Activated CD4-positive, alpha-beta T cell treated with anti-CD3 and anti-CD28 coated beads for 36 hours (primary cell): ENCODE measurements at places on chromosomes 5 and 9. TPM values are rescaled to one million over a fixed set of nuclear protein-coding genes. Genes with fewer than 3 reads are reported as not detected.

DNA sequence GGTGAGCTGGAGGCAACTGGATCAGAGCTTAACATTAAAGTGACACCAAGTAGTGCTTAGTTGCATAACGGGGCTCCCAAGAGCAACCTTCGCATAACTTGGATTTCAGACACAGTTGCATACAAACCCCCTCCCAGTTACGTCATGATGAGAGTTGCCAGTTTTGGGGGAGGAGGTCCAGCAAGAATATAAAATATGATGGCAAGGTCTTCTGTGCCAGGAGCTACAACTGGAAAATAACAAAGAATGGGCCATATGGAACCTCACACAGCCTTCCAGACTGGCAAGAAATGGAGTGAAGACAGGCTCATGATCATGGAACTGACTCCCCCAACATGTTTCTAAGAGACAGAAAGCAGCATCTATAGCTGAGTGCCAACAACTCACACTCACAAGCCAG is 8.5 kb downstream of the SPOCK1 start:
- no peak for DNase-seq

- no peak for DNase-seq
These were observed 287.7 kb downstream of the FBXL7 start for GRCh38 chr5:15787681-15788080.

DNA sequence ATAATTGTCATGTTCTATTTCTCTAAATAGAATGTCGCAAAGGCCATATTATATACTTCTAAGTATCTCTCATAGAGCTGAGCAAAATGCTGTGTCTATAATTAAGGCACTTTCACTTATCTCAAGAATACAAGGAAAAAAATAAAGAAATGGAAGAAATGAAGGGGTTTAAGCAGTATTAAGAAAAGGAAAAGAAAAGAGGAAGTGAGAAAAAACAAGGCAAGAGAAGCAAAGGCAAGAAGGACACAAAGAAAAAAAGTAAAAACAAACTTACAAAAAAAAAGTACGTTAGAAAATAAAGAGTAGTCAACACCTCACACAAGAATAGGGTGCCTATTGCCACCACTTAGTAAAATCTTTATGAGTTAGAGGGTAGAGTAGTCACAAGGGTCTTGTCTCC is 506.2 kb downstream of the GABRG2 start:
- DNase-seq = no peak

DNA sequence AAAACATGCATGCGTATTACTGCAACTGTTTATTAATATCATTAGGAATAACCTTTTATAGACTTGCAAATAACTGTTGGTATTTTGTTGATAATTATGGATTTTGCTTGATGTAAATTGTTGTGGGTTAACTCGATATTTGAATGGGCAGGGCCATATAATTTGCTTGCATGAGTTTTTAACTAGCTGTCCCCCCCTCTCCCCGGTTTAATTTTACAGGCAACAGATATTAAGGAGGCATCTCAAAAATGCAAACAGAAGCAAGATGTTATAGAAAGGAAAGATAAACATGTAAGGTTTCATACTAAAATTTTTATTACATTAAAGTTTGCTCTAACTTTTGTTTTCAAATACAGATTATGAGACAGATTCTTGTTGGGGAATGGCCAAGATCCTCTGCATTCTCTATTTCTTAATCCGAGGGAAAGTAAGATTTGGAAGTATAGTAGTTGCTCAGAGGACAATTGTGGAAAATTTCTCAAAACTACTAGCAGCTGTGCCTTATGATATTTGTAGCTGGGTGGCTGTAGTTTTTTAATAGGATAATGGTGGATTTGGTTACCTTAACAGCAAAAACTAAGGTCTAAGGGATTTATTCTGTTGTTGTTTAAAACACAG is 27.3 kb downstream of the SMC5 start:
- DNase-seq = no peak

The LMX1B gene
- not detected for total RNA-seq

The TMEM171 gene
- not detected for total RNA-seq
